ENCODE measurements at places on chromosomes 4 and X.

GRCh38 chr4:2394528-2394927, 23.9 kb downstream of the ZFYVE28 start:
- H3K4me3 ChIP-seq = no peak overlapping the region
- DNase-seq = no peak
- no peaks in the 10 kb centered on the region for H3K36me3 ChIP-seq
- no peaks in the 10 kb centered on the region for H3K27me3 ChIP-seq
- no peaks in the 10 kb centered on the region for H3K4me1 ChIP-seq
- H3K27ac ChIP-seq = no peak overlapping the region

- no peaks in the 10 kb centered on the region for H3K27me3 ChIP-seq
- H3K4me1 ChIP-seq = peaks cover 5% of the 10 kb centered on the region
- no peak overlapping the region for H3K27ac ChIP-seq
- H3K36me3 ChIP-seq = no peaks in the 10 kb centered on the region
- H3K4me3 ChIP-seq = no peak overlapping the region
Measured at GRCh38 chr4:148283665-148284064, 158.5 kb downstream of the NR3C2 start.

GRCh38 chr4:140150886-140151698, 2.9 kb downstream of the MAML3 start:
- peak; percentile 96 for DNase-seq
- no peaks in the 10 kb centered on the region for H3K4me1 ChIP-seq
- H3K27ac ChIP-seq = peak overlapping the region; percentile 96
- no peaks in the 10 kb centered on the region for H3K36me3 ChIP-seq

GRCh38 chrX:9955506-9955905, 11.7 kb upstream of the CLDN34 start:
- no peaks in the 10 kb centered on the region for H3K36me3 ChIP-seq
- no peak overlapping the region for H3K27ac ChIP-seq
- no peak for DNase-seq
- H3K4me3 ChIP-seq = no peak overlapping the region
- no peaks in the 10 kb centered on the region for H3K27me3 ChIP-seq

GRCh38 chr4:18128241-18128640, 106.7 kb upstream of the LCORL start:
- no peak overlapping the region for H3K4me3 ChIP-seq
- DNase-seq = no peak
- no peaks in the 10 kb centered on the region for H3K27me3 ChIP-seq
- H3K4me1 ChIP-seq = no peaks in the 10 kb centered on the region

- no peaks in the 10 kb centered on the region for H3K36me3 ChIP-seq
- no peak overlapping the region for H3K4me3 ChIP-seq
- H3K27ac ChIP-seq = no peak overlapping the region
- DNase-seq = no peak
- H3K4me1 ChIP-seq = no peaks in the 10 kb centered on the region
Measured at GRCh38 chrX:140274811-140275525, 229.9 kb downstream of the SOX3 start.

- H3K4me1 ChIP-seq = no peaks in the 10 kb centered on the region
- DNase-seq = peak; percentile 34
- no peaks in the 10 kb centered on the region for H3K27me3 ChIP-seq
- H3K36me3 ChIP-seq = no peaks in the 10 kb centered on the region
- H3K27ac ChIP-seq = no peak overlapping the region
- no peak overlapping the region for H3K4me3 ChIP-seq
Measured at GRCh38 chr4:5472160-5472591, 236.2 kb downstream of the EVC2 start.

- no peaks in the 10 kb centered on the region for H3K36me3 ChIP-seq
- no peaks in the 10 kb centered on the region for H3K4me1 ChIP-seq
- no peaks in the 10 kb centered on the region for H3K27me3 ChIP-seq
- peak; percentile 32 for DNase-seq
Measured at GRCh38 chr4:2083826-2084160, 24.7 kb downstream of the NAT8L start.

DNA sequence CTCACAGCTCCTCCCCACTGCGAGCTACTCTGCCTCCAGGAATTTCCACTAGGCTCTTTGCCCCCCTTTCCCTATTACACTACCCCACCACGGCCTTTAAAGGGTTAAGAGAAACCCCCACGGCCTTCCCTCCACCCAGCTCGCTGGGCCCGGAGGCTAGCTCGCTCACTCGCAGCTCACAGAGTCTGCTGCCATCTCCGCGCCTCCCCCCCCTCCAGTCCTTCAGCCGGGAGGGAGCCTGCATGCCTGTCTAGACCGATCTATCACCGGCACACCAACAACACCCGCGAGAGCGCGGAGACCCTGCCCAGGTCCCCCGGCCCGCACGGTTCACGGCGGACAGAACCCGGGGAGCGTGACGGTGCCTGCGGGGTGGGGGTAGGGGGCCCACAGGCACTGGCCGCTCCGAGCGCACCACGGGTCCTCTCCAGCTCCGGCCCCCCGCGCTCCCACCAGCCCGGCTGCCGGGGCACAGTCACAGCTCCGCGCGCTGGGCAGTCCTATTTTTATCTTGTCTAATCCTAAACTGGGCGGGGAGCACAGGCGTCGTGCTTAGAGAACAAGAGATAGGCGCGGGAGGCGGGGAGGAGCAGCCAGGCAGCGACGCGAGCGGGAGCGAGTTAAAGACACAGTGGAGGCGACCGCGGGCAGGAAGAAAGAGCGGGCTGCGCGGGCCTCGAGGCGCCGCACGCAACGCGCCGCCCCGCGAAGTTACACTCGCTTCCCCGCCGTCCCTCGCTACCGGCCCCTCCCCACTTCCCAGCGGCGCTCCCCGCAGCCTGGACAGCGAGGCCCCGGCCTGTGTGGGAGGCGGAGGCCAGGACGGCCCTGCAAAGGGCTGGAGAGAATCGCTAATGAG, 3.5 kb downstream of the BCOR start:
- H3K36me3 ChIP-seq = no peaks in the 10 kb centered on the region
- no peaks in the 10 kb centered on the region for H3K27me3 ChIP-seq
- peak overlapping the region; percentile 93 for H3K27ac ChIP-seq
- H3K4me3 ChIP-seq = peak overlapping the region; percentile 86
- H3K4me1 ChIP-seq = peaks cover 32% of the 10 kb centered on the region

GRCh38 chr4:24975510-24975909, 55.2 kb downstream of the LGI2 start:
- H3K4me3 ChIP-seq = no peak overlapping the region
- H3K36me3 ChIP-seq = no peaks in the 10 kb centered on the region
- no peak overlapping the region for H3K27ac ChIP-seq
- H3K4me1 ChIP-seq = no peaks in the 10 kb centered on the region
- no peak for DNase-seq

DNA sequence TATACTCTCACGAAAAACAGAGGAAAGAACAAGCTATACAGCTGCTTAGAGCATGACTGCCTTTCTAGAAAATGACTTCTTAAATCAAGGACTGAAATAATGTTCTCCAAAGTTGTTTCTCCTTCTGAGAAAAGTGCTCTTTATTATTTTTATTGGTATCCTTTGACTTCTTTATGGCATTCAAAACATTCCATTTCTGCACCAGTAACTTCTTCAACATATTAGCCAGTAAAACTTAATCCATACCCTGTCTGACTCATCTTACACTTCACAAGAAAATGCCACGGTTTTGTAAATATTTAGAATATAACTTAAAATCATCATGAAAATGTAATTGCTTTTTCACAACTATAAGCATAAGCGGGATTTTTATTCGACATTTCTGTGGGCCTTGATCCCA, 180.4 kb downstream of the NR3C2 start:
- H3K27ac ChIP-seq = no peak overlapping the region
- H3K36me3 ChIP-seq = no peaks in the 10 kb centered on the region
- H3K27me3 ChIP-seq = no peaks in the 10 kb centered on the region
- H3K4me3 ChIP-seq = no peak overlapping the region
- H3K4me1 ChIP-seq = no peaks in the 10 kb centered on the region

- peaks cover 4% of the 10 kb centered on the region for H3K4me1 ChIP-seq
- no peak overlapping the region for H3K4me3 ChIP-seq
- H3K27me3 ChIP-seq = no peaks in the 10 kb centered on the region
- H3K36me3 ChIP-seq = no peaks in the 10 kb centered on the region
Measured at GRCh38 chr4:140260227-140260626, 106.2 kb upstream of the MAML3 start.

- DNase-seq = no peak
- H3K4me3 ChIP-seq = no peak overlapping the region
- H3K4me1 ChIP-seq = no peaks in the 10 kb centered on the region
- no peaks in the 10 kb centered on the region for H3K27me3 ChIP-seq
Measured at GRCh38 chrX:68199062-68199848, 234.0 kb downstream of the OPHN1 start.

- peak overlapping the region; percentile 74 for H3K27ac ChIP-seq
- DNase-seq = peak; percentile 72
- H3K27me3 ChIP-seq = no peaks in the 10 kb centered on the region
- H3K4me1 ChIP-seq = peaks cover 25% of the 10 kb centered on the region
Measured at GRCh38 chr4:184384056-184384809, 90.1 kb downstream of the IRF2 start.

GRCh38 chrX:627510-627981, 3.0 kb upstream of the SHOX start:
- H3K4me3 ChIP-seq = no peak overlapping the region
- no peaks in the 10 kb centered on the region for H3K27me3 ChIP-seq
- DNase-seq = no peak
- H3K4me1 ChIP-seq = peaks cover 12% of the 10 kb centered on the region
- no peak overlapping the region for H3K27ac ChIP-seq

DNA sequence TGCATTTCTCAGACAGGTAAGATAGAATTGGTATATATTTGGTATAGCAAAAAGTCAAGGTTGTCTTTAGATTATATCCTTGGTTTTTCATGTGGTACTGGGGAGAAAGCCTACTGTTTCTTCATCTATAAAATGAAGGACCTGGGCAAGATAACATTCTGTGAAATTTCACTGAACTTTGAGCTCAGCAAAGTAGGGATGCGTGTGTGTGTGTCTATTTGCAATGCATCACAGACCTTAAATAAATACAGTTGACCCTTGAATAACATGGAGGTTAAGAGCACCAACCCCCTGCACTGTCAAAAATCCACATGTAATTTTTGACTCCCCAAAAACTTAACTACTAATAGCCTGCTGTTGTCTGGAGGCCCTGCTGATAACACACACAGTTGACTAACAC, 25.2 kb downstream of the TET2 start:
- H3K36me3 ChIP-seq = no peaks in the 10 kb centered on the region
- H3K27ac ChIP-seq = no peak overlapping the region
- no peak for DNase-seq
- H3K4me1 ChIP-seq = peaks cover 4% of the 10 kb centered on the region
- H3K27me3 ChIP-seq = no peaks in the 10 kb centered on the region

- no peak overlapping the region for H3K27ac ChIP-seq
- no peak for DNase-seq
- peaks cover 31% of the 10 kb centered on the region for H3K36me3 ChIP-seq
- H3K27me3 ChIP-seq = no peaks in the 10 kb centered on the region
- H3K4me3 ChIP-seq = no peak overlapping the region
Measured at GRCh38 chr4:67721315-67721769, 20.4 kb upstream of the UBA6 start.

- H3K4me1 ChIP-seq = no peaks in the 10 kb centered on the region
- H3K27me3 ChIP-seq = no peaks in the 10 kb centered on the region
- H3K36me3 ChIP-seq = no peaks in the 10 kb centered on the region
- H3K27ac ChIP-seq = no peak overlapping the region
- H3K4me3 ChIP-seq = no peak overlapping the region
- DNase-seq = no peak
Measured at GRCh38 chrX:45003085-45003484, 130.1 kb downstream of the KDM6A start.

DNA sequence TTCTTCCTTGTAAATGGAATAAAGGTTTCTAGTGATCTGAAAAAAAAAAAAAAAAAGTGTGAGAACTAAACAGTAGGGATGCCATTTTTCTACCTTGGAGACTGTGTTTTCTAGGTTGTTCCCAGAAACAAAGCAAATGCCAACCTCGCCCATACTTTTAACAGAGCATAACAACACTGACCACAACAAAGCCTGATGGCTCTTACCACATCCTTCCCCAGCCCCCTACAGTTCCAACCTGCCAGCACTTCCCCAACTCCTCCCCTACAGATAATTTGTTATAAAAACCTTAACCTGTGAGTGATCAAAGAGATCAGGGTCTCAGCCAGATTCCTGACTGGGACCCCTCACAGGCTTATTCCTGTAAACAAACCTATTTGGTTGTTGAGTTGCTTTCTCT, 940.0 kb downstream of the SH3BGRL start:
- H3K27me3 ChIP-seq = no peaks in the 10 kb centered on the region
- H3K4me3 ChIP-seq = no peak overlapping the region
- no peaks in the 10 kb centered on the region for H3K36me3 ChIP-seq
- DNase-seq = no peak

DNA sequence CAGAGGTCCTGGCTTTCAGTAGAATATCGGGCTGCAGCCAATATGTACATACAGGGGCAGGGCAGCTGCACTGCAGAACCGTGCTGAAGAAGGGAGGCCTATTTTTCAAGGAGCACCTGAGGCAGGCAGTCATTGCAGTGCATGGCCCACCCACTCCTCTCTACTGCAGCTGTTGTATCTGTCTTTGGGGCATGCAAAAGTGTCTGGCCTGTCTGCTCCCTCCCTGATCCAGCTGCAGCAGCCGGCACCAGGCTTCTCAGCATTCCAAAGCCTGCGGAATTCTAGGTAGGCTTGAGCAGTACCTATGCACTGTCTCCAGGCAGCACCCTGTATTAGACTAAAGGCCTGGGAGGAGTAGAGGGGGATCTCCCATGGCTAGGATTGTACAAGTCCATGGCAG, 415.2 kb upstream of the MAGEB16 start:
- no peaks in the 10 kb centered on the region for H3K27me3 ChIP-seq
- H3K4me1 ChIP-seq = no peaks in the 10 kb centered on the region
- H3K4me3 ChIP-seq = no peak overlapping the region

- peak; percentile 22 for DNase-seq
- H3K4me3 ChIP-seq = peak overlapping the region; percentile 74
- no peak overlapping the region for H3K27ac ChIP-seq
- H3K4me1 ChIP-seq = peaks cover 31% of the 10 kb centered on the region
- H3K36me3 ChIP-seq = peaks cover 18% of the 10 kb centered on the region
Measured at GRCh38 chr4:1721666-1722550, 587 bp downstream of the TACC3 start.

GRCh38 chr4:80005863-80006262, 67.2 kb downstream of the ANTXR2 start:
- H3K27ac ChIP-seq = no peak overlapping the region
- H3K4me1 ChIP-seq = no peaks in the 10 kb centered on the region
- peaks cover 24% of the 10 kb centered on the region for H3K36me3 ChIP-seq
- H3K27me3 ChIP-seq = no peaks in the 10 kb centered on the region
- H3K4me3 ChIP-seq = no peak overlapping the region
- no peak for DNase-seq

DNA sequence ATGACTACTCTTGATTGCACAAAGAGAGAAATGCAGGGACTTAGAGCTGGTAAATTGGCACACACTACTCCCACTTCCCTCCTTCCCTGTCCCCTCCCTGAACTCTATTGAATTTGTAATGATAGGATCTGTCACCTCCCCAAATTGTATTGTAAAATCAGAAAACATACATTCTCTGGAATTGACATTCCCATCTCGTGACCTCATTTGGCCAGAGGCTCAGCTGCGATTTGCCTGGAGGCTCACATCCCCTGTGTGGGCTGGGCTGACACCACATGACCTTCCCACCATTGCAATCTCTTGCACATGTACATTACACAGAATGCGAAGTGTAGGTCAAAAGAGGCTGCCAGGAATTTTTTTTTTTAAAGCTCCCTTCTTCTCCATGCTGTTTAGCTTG, 172.1 kb downstream of the MID1IP1 start:
- no peak overlapping the region for H3K4me3 ChIP-seq
- no peak for DNase-seq
- H3K4me1 ChIP-seq = no peaks in the 10 kb centered on the region
- no peaks in the 10 kb centered on the region for H3K27me3 ChIP-seq

Data from tibial artery (tissue), 4 donors.